ENCODE measurements at places on chromosomes 6 and 20.
A peak's percentile ranks its signal among the peaks of the same experiment; 100 is the strongest.

DNA sequence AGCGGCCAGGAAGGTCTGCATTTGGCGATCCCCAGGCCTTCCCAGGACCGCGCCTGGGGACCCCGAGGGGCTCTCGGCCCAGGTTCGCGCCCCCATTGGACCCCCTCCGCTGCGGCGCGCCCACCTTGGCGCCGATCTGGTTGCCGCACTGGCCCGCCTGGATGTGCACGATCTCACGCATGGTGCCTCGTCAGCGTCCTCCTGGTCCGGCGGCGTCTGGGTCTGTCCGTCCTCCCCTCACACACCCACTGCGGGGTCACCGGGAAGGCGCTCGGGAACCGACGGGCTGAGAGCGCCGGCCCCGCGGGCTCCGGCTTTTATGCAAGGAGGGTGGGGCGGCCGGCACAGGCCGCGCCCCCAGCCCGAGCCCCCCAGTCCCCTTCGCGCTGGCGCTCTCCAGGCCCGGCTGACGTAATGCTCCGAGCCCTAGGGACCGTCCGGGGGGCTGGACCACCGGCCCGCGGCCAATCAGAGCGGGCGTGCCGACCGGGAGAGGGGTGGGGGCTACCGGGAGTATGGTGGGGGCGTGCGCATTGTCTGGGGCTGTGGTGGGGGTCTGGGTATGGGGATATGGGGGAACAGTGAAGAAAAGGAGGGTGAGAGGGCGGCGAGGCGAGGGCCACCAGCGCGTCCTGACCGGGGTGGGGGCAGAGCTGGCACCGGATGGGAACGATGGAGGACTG, at the start of gene TUBB2B:
TUBB2B (minus strand) TSS at position 291 of the 683 bp plus-strand sequence; CDS start at position 181, 110 bp downstream.
- DNase-seq, result peak; percentile 63

DNA sequence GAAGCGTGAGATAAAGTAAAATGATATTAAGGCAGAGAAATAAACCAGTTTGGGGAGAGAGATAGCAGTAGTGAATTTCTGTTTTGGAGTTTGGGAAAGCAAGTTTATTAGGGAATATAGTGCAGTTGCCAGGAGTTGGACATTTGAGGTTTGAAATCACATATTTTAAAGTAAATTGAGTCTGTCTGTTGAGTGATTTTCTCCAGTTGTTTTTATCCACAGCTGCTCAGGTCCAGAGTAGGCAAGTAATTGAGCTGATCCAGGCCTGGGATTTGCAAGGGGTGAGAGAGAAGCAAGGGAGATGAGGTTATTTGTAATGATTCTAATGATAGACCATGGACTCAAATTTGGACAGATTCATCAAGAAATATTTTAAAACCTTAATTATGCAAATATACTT, 481.9 kb downstream of the UTRN start:
- no peak for DNase-seq

DNA sequence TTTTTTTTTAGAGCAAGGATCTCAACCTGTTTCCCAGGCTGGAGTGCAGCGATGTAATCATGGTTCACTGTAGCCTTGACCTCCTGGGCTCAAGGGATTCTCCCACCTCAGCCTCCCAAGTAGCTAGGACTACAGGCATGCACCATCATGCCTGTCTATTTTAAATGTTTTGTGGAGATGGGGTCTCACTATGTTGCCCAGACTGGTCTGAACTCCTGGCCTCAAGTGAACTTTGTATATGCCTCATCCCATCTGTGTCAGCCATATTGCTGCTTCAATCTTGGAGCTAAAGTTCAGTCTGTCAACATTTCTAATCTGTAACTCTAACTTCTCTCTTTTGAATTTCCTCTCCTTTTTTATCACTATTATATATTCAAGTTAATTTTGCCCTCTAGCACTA, 54.3 kb downstream of the CD164 start:
- no peak for DNase-seq

GRCh38 chr6:17101422-17102257, at the start of gene STMND1:
TSS of gene STMND1 (plus strand) at chr6:17102050. CDS start at chr6:17102258, 208 bp downstream.
- DNase-seq, result peak; percentile 18
